Stimulated activated CD4-positive, alpha-beta T cell treated with anti-CD3 and anti-CD28 coated beads, Interleukin-15, amount 100 ng/mL, for 48 hours (primary cell): ENCODE measurements at places on chromosomes 2 and 18.

DNA sequence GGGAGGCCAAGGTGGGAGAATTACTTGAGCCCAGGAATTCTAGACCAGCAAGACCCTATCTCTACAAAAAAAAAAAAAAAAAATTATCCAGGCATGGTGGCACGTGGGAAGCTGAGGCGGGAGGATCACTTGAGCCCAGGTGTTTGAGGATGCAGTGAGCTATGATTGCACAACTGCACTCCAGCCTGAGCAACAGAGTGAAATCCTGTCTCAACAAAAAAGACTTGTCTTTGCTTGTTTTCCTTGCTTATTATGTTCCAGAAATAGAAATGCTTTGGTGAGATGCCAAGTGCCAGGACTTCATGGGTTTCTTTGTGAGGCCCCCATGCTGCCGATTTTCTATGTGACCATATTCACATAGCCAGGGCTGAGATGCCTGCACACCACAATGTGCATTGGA, 9.0 kb downstream of the DCDC2C start:
- no peak for DNase-seq

DNA sequence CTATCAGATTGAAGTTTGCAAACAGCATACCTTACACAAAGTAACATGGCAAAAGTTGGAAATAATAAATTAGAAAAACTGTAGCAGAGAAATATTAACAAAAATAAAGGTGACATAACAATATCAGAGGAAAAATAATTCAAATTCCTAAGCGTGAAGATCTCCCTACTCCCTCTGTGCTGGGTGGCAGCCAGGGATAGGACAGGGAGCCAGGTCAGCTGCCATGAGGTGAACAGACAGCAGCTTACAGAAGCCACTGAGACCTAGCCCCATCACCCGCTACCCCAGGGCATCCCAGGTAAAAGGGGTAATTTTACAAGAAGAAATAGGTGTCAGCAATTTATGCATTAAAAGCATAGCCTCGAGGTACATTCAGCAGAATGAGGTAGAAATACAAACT, 423.8 kb upstream of the HS6ST1 start:
- no peak for DNase-seq

GRCh38 chr2:119694470-119694844, 15.5 kb downstream of the TMEM177 start:
- DNase-seq: no peak

DNA sequence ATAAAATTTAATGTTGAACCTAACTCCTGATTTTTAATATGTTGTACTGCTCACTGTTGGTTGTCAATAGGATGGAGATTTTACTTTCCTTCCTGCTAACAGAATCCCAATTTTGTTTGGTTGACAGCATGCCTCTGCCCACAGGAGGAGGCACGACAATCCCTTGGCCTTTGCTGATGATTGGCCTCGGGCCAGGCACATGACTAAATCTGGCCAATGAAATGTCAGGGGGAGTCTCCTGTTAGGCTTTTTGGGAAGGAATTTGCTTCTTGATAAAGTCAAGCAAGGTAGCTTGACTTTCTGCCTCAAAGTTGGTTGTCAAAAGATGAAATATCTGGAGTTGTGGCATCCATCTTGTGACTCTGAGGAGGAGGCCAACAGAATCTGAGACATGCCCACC, 6.8 kb upstream of the TGFA start:
- DNase-seq: no peak

DNA sequence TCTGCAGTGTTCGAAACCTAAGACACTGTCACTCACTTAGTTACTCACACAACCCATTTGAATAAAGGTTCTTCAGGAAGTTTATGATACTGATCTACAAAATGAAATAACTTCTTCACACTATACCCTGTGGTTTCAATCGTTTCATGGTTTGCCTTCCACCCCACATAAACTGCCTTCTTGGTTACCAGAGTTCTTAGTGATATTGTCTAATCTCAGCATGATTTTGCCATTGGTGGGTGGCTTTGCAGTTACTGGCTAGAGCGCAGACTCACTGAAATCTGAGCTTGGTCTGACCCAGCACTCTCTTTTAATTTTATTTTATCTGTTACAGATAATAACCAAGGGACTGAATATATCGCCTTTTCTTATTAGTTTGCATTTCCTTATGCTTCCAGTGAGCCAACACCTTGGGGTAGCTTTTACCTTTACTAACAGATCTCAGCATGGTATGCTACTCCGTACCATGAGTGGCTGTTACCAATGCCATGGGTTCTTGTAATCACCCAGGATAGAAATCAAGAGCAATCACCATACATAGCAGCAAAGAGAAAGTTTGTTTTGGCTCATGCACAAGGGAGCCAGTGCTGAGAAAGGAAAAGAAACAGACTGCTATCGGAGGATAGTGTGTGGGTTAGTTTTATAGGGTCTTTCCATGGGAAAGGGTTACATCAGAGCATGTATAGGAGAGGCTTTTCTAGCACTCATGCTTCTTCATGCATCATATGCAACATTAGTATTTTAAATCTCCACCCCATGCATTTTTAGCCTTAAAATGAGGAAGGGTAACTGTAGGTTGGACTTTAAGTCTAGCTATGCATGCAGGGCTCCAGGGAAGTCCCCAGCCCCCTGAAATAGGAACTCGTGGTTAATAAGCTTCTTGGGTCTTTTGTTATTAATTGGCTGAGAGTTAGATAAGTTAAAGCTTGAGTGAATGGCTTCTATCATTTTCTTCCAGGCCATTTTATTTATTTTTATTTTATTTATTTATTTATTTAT, 33.3 kb downstream of the ANXA4 start:
- no peak for DNase-seq

DNA sequence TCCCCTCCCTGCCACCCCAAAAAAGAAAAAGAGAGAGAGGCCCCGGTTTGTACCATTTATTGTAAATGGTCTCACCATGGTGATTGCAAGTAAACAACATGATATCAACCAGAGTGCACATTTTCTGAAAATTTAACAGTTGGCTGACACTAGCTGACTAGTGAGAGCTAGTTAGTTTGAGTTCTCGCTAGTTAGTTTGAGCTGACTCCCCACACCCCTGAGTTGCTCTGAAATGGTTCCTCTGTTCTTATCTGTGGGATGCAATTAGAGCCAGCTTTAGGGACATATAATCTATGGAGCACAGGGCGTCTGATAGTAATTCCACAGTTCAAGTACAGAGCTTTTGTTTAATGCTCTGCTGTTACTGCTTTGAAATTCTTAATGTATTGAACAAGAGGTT, 13.1 kb downstream of the CASP10 start:
- DNase-seq: no peak

DNA sequence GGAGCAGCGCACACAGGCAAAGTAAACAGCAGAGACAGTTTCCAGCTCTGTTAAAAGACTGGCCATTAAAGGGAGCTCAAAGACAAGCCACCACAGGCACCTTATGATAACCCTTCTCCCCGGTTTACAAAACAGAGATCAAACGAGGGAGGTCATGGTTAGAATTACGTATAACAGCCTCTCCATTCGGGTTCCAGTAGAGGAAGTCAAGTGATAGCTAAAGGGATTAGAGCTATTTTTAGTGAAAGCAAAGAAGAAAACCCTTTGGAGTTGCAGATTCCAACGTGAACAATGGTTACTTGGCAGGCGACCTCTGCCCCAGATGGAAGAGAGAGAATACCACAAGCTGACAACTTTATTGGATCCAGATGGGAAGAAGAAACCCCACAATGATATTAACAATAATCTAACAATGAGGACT, 31.2 kb upstream of the EDAR start:
- no peak for DNase-seq

- DNase-seq: no peak
These were observed 625 bp downstream of the LYPD6 start for GRCh38 chr2:149331023-149331400.

DNA sequence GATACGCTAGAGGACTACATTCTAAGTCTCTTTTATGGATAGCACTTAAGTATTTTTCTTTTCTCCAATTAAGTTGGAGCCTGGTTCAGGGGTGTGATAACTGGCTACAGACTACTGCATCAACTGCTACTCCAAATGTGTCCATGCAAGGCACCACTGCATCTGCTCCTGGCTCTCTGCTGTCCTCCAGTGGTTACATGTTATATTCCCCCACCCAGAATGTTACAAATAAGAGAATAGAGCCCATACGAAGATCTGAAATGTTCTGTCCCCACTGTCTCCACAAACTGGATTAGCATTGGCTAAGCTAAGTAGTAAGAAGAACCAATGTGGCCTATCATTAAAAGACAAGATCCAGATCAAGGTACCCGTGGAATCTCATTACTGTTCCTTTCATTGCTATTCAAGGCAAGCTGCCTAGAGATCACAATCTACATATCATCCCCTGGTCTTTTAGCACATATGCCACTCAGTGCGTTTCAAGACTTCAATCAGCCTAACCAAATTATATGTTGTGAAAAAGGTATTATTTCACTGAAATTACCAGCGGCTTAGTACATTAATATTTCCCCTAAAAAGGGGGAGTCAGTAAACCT, 308.3 kb upstream of the SLC8A1 start:
- no peak for DNase-seq

GRCh38 chr2:174070281-174070680, 105.1 kb upstream of the SP3 start:
- no peak for DNase-seq

GRCh38 chr2:231384970-231385369, 10.5 kb upstream of the B3GNT7 start:
- no peak for DNase-seq

DNA sequence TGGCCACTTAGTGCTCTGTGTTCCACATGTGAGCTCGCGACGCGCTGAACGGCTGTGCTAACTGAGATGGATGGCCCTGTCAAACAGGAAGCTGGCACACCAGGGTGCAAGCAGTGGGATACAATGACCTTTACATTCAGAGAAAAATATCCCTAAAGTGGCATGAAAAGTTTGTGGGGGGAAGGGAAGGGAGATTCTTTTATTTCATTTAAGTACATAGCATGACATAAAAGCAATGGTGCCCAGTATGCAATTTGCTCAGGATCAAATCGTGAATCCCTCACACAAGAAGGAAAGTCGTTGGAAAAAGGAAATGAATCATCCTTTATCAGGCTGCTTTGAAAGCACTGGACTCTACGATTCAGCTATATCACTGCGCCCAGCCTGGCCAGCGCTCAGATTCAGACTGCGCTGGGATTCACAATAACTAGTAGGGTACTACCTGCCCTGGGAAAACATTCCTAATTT, 26.0 kb downstream of the SATB2 start:
- no peak for DNase-seq

DNA sequence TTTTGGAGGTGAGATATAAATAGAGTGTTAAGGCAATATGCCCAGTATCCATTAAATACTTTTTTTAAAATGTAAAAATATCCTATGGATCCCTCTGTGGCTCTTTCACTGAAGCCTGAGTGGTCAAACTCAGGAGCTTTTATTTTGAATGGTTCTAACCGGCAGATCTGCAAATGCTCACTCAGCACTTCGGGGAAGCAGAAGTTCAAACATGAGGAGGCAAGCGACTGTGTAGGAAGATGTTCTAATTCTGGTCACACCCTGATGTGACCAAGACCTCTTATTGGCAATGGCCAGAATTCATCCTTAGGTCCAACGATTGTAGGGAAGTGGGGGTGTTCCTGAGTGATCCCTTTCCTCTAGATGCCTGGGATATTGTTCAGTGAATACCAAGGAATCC, 168.8 kb downstream of the CDCA7 start:
- DNase-seq: no peak

DNA sequence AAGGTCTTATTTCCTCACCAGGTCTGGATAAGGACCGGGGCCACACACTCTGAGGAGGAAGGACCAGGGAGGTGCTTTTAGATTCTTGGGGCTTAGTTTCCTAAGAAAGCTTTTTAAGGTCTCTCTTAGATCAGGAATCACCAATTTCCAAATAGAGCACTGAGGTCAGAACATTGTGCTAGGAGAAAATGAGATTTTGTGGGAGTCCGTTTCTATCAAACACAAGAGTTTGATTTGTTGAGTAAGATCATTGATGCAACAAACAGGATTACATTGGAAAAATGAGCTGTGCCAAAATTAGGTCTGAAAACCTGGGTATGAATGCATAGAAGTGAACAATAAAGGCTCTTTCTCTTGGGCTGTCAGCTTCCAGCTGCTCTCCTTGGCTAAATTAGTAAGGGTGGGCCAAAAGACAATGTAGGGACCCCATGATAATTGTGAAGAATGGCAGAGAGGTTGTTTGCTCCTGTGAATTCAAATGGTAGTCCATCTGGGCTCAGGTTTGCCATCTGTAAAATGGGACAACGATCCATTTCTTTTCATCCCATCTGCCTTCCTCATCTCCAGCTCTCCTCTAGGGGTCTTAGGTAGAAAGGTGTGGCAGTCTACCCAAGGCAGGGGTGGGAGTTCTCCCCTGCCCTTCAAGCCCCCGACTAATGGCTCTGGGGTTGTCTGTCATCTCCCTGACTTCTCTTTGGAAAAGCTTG, 20.0 kb downstream of the IGFBP2 start:
- DNase-seq: no peak

DNA sequence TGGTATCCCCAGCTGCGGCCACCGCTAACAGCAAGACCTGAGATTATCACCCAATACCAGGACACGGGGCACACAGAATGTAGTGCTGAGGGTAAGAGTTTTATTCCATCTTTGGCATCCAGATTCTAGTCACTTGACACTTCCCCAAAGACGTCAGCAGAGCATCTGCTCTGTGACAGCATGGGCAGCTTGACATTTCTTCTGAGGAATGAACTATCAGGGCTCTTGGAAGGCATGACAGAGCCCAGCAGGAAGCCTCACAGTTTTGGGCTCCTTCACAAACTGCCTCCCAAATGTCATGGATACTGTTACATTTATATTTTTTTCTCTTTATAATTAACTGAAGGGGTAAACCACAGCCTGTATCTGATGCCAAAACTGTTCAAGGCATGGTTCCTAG, 1010.7 kb downstream of the TDRD15 start:
- no peak for DNase-seq

DNA sequence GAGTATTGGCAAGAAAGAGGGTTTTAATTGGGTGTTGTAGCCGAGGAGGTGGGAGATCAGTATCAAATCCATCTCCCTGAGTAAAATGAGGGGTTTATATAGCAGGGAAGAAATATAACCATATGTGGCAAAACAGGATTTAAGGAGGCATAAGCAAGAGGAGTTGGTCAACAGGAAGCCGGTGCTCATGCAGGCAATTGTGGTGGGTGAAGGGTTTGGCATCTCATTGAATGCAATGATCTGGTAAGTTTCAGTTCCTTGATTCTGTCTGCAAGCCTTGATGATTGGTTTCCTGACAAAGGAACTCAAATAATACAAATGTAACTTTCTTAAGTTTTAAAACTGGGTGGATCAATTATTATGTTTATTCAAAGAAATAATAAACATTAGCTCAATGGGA, 564.4 kb upstream of the LINC00305 start:
- DNase-seq: no peak

DNA sequence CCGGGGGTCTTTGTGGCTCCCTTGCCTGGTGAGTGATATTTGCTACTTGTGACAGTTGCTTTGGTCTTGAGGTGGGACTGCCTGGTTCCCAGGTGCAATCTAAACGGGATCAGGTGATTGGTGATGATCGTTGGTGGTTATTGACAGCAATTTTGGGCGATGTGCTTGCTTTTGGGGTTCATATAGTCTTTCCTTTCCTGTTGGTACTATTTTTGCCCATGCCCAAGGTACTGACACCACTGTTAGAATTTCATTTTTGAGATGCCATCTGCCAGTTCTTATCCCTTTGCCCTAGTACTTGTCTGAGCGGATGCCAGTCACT, 573 bp downstream of the WDR7 start:
- DNase-seq: no peak

GRCh38 chr2:97740590-97741182, 27.3 kb downstream of the ZAP70 start:
- DNase-seq: peak; percentile 42
